ENCODE measurements at places on chromosomes 11 and 22.

DNA sequence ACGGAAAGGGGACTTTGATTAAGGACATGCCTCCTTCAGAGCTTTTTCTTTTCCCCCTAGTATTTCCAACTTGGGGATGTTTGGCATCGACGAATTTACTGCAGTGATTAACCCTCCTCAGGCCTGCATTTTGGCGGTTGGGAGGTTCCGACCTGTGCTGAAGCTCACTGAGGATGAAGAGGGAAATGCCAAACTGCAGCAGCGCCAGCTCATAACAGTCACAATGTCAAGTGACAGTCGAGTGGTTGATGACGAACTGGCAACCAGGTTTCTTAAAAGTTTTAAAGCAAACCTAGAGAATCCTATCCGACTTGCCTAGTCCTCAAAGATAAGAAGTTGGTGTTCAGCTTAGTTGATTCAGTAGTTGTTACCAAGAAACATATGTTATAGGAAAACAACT, 78.4 kb downstream of the PDHX start:
- DNase-seq = no peak

- DNase-seq = peak; percentile 86
Observed at GRCh38 chr11:92211576-92212167, 12.9 kb upstream of the FAT3 start.

GRCh38 chr11:125211191-125211947, 46.8 kb downstream of the PKNOX2 start:
- DNase-seq = peak; percentile 73

DNA sequence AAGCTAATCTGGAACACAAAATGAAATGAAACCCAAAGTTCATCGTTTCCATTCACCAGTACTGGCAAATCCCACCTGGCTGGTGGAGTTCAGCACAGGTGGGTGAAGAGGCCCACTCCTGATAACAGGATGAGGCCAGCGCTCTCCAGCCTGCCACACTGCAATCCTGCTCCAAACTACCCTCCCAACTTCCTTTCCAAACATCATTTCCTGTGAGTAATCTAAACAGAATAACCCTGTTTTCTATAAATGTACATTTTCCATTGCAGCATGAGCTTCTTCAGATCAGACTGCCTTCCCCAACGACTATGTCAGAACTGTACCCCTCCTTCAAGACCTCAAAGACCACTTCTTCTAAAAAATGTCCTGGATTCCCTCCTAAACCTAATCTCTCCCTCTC, 15.9 kb upstream of the NFRKB start:
- DNase-seq = no peak

- no peak for DNase-seq
Observed at GRCh38 chr11:117427356-117427874, 99.8 kb downstream of the CEP164 start.

DNA sequence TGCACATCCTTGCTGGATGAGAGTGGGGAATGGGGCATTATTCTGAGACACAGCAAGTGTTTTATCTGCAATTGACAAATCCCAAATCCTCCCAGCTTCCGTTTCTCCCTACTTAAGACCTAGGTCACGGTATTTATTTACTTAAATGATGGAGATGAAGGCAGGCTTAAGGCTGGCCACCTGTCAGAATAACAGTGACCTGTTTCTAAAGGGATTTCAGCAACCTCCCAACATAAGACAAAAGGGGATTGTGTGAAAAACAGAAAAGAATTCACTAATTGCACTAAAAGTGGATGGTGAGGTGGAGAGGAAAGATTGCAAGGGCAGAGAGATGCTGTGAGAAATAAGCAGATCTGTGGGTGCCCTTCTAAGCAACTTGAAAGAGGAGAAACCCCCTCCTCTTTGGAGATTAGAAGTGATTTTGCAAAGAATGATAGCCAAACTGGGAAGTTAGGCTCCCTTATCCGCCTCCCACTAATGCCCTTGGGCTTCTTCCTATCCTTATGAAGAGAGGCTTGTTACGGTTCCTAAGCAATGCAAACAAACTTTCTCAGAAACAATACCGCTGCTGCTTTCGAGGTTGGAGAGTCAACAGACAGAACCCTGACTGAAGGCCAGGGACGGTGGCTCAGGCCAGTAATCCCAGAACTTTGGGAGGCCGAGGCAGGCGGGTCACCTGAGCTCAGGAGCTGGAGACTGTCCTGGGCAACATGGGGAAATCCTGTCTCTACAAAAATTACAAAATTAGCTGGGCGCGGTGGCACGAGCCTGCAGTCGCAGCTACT, 84.3 kb downstream of the ARL14EP start:
- peak; percentile 72 for DNase-seq

DNA sequence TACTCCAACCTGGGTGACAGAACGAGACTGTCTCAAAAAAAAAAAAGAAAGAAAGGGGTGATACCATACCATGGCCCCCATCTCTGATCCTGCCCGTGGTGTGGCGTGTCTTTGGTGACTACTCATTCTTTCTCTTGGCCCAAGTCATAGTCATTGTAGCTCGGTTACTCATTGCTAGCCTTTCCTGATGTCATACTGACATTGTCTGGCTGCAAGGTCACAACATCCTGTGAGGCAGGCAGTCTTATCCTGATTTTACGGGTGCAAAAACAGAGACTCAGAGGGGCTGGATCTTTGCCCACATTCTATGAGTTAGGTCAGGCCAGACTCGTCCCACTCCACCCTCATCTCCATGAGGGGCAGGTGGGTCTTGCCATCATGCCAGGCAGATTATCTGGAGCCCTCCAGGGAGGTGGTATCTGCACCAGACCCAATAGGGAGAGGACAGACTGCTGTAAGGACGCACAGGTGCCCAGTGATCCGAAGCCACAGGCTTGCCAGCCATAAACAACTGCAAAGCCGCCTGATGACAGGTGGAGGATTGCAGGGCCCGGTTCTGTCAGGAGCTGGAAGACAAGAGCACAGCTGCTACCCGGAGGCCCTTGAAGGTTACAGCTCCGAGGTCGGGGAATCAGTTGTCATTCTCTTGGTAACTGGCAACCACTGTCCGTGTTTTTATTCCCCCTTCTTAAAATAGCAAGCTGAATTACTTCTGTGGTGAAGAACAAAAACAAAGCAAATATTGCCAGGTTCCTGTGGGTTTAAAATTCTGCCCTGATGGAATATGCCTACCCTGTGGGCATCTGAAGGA, 13.8 kb downstream of the TOM1 start:
- DNase-seq = no peak

DNA sequence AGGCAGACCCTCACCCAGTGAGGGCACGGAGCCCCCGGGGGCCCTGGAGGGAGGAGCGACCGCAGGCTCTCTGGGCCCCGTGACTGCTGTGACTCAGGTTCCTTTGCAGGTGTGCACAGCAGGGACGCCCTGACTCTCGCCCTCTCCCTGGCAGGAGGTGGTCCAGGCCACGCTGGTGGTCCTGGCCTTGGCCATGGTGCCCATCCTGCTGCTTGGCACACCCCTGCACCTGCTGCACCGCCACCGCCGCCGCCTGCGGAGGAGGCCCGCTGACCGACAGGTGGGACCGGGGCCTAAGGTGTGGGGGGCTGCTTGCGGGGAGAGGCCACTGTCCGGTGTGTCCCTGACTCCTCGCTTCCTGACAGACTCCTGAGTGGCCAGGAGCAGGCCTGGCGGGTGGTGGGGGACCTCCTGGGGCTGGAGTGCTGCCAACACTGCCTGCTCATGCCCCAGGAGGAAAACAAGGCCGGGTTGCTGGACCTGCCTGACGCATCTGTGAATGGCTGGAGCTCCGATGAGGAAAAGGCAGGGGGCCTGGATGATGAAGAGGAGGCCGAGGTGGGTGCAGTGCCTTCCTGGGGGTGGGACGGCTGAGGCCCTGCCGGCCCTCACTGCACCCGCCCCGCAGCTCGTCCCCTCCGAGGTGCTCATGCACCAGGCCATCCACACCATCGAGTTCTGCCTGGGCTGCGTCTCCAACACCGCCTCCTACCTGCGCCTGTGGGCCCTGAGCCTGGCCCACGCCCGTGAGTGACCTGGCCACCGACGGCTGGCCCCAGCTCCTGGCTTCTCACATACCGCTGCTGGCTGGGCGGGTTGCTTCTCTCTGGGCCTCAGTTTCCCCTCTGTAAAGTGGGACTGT, 10.9 kb downstream of the TCIRG1 start:
- DNase-seq = peak; percentile 52

All from islet precursor cell (in vitro differentiated cells).